NCI-H2081 treated with DMSO at 0.1 percent for 48 hours (cell line): ENCODE measurements at places on chromosomes 4 and X.

DNA sequence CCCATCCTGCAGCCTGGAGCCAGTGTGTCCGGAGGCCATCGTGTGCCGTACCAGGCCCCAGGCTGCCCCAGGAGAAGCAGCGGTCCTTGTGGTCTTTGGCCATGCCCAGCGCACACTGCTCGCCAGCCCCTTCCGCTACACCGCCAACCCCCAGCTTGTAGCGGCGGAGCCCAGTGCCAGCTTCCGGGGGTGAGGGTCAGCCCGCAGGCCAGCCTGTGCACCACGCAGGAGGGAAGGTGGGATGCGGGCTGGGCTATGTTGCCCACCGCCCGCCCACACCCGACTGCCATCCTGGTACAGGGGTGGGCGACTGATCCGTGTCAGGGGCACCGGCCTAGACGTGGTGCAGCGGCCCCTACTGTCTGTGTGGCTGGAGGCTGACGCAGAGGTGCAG is 7.6 kb upstream of the SRPK3 start:
- no peak for DNase-seq

GRCh38 chrX:150692296-150692695 is 900 bp upstream of the MTMR1 start:
- no peak for DNase-seq

- no peak for DNase-seq
These were observed 7.7 kb downstream of the FHL1 start for GRCh38 chrX:136154998-136155397.

DNA sequence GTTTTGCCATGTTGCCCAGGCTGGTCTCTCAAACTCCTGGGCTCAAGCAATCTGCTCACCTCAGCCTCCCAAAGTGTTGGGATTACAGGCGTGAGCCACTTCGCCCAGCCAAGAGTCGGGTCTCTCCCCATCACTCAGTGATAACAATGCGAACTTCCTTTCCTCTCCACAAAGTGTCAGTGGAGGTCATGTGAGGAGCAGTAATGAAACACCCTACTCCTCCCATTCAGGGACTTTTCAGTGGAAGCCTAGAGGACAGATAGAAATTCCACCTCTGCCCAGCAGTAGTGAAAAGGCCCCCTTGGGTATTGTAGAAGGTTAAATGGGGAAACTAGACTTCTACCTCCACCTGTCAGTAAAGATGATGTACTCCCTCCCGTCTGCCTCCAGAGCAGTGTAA is 141.9 kb upstream of the STK26 start:
- no peak for DNase-seq

DNA sequence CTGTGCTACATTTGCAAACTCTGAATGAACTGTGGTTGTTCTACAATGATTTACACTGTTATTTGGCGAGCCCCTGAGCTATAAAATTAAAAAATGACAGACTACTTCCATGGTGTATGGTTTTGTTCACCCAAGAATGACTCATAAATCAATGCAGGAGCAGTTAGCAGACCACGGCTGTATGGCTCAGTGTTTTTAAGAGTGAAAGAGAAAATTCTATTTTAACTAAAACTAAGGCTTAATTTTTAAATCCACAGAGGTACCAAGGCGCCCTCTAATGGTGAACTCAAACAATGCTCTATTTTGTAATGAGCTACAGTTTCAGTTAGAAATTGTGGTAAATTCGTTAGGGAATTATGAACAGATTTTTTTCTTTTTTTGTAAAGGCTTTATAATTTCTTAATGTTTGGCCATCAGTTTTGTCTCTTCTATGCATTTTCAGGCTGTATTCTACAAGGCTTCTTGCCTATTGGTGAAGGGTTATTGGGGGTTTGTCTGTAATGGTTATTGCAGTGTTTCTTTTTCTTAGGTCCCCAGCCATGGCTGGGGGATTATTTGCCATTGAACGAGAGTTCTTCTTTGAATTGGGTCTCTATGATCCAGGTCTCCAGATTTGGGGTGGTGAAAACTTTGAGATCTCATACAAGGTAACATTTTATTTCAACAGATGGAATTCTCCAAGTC is 32.5 kb downstream of the HMGB2 start:
- no peak for DNase-seq
